Spinal cord (tissue), 10 donors: ENCODE measurements at places on chromosomes 6 and 20. TPM values are rescaled to one million over a fixed set of nuclear protein-coding genes. Genes with fewer than 3 reads are reported as not detected.

Gene MPIG6B
- 0.81 TPM for polyA plus RNA-seq

Gene REV3L
- 101 TPM for polyA plus RNA-seq

Gene ADTRP
- 0.38 TPM for polyA plus RNA-seq

Gene CNKSR3
- 8.9 TPM for polyA plus RNA-seq

Gene C6orf118
- 20.2 TPM for polyA plus RNA-seq

Gene PLEKHG1
- polyA plus RNA-seq = 22.7 TPM

Gene PRPH2
- polyA plus RNA-seq = 5.1 TPM

Gene BANF2
- not detected for polyA plus RNA-seq

Gene OTOR
- 0.20 TPM for polyA plus RNA-seq
